NCI-H69 (cell line): ENCODE measurements at places on chromosomes 4 and X.

- DNase-seq: no peak
These were observed 780.6 kb downstream of the FAM133A start for GRCh38 chrX:94454606-94455005.

DNA sequence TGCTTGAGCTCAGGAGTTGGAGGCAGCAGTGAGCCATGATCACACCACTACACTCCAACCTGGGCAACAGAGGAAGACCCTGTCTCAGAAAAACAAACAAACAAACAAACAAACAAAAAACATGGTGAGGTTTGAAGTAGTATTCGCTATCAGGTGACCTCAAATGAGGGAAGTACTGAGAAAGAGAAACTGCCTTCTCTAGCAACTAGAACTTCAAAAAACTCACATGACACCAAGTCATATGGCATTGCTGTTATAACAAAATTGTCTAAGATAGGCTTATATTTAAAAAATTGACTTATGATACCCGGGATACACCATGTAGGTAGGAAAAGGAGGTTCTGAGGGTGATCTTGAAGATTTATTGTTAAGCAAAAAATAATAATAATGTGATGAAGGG lies 10.3 kb downstream of the MPP1 start:
- no peak for DNase-seq

DNA sequence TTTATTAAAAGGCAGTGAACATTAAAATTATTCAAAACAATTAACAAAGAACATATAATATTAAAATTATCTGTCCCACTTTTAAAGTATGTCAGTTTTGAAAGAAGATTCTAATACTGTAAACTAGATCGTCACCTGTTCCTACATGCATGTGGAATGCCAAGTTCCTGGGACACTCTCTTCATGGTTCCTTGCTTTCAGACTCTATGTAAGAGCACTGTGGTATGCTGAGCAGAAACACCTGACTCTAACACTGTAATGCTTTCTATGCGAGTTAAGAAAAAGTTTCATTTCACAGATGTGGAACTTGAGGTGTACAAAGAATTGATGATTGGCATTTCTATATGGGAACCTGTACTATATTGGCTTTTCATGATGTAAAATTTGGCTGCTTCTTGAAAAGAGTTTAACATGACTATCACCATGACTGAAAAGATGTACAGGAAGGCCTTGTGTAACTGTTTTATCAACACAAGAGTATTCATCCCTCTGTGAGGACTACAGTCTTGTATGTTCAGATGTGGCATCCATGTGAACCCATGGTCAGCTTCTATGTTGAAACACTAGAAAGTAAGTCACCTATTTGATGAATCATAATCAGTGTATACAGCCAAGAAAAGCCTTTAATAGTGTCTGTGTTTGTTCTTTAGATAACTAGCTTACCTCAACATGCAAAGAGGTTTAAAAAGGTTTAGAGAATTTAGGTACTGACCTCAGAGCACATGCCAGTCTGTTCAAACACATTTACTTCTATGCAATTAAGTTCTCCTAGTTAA lies 354.5 kb downstream of the ARHGAP24 start:
- peak; percentile 27 for DNase-seq

- no peak for DNase-seq
These were observed 26.8 kb downstream of the ADH7 start for GRCh38 chr4:99408346-99408745.

DNA sequence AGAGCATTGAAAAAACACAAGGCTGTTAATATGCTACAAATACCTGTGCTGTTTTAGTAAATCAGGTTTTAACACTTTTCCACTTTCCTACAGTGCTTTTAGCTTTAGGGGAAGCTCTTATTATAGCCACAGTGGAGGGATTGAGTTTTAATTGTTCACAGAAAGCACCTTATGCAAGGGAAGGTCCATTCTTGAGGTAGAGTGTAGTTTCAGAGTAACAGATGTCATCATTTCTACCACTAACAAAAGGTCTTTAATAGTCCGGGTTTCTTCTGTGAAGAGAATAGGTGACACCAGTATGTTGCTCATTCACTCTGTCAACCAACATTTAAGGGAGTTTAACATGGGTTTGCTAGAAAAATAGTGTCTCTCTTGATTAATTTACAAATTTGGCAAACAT lies 104.4 kb downstream of the STIM2 start:
- peak; percentile 17 for DNase-seq

- DNase-seq: peak; percentile 66
These were observed 27.8 kb upstream of the PSAPL1 start for GRCh38 chr4:7462509-7462971.
